Stimulated activated CD8-positive, alpha-beta memory T cell treated with anti-CD3 and anti-CD28 coated beads, Interleukin-4, amount 100 ng/mL, for 4 hours (primary cell): ENCODE measurements at places on chromosomes 4 and X.
A peak's percentile ranks its signal among the peaks of the same experiment; 100 is the strongest.

DNA sequence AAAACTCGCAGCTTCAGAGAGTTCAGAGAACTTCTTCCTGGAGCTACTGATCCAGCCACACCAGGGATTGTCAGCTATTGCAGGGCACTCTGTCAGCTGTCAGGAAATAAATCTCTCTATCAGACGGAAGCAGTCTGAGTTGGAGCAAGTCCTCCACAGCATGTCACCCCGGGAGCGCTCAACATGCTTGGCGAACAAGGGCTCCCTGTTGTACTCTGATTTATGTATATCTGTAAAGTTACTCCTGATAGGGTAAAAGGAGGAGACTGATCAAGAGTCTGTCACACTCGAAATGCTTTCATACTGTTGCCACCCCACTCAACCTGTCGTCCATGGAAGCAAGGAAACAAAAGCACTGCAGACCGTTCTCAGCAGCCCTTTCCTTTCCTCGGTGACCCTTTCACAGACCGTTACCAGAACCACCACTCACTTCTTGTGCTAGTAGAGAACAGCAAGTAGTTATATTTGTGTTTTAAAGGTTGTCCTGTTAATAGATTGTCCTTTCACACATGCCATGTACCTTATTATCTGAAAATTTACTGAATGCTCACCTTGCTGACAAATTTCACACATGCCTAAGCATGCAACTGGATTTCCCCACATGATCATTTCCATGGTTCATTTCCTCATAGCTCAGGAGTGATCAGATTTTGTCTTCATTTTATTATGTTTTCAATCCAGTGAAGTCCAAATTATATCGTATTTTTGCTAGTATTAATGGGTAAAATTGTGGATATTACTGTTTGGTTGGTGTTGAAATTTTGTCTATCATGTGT lies 2108.9 kb upstream of the TENM3 start:
- DNase-seq: no peak

- DNase-seq: no peak
Measured at GRCh38 chr4:145945431-145946155, 7.0 kb upstream of the ZNF827 start.

GRCh38 chrX:109848461-109849050 lies 115.5 kb upstream of the ACSL4 start:
- DNase-seq: no peak

- no peak for DNase-seq
Measured at GRCh38 chr4:968621-969394, 4.6 kb downstream of the DGKQ start.

- no peak for DNase-seq
Measured at GRCh38 chrX:69284491-69284890, 119.2 kb upstream of the PJA1 start.

GRCh38 chr4:19583827-19584569 lies 667.7 kb upstream of the SLIT2 start:
- no peak for DNase-seq

GRCh38 chr4:91924625-91925024 lies 379.1 kb upstream of the GRID2 start:
- DNase-seq: no peak

DNA sequence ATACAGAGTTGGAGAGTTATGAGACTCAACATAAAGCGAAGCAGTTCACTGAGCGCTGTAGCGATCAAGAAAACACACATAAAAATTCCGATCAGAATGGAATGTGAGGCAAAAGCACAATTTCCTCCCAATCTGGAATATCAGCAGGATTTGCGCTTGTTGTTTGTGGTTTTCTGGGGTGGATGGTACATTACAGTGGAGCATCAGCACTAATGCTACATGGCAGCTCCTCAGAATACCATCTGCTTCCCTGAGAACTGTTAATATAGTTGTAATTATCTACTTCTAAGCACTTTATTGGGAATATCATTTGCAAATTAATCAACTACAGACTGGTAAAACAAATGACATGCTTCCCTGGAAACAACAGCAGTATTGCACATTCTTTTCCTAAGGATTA lies 324.1 kb upstream of the PPARGC1A start:
- no peak for DNase-seq

GRCh38 chrX:49915361-49916222 lies 6.8 kb upstream of the CLCN5 start:
- peak; percentile 20 for DNase-seq

- DNase-seq: no peak
Measured at GRCh38 chr4:4855301-4856070, 4.0 kb upstream of the MSX1 start.

GRCh38 chrX:47558436-47558835 lies 2.6 kb upstream of the ARAF start:
- DNase-seq: no peak

- no peak for DNase-seq
Measured at GRCh38 chr4:99991741-99992140, 41.7 kb upstream of the H2AZ1 start.

GRCh38 chr4:40916880-40917279 lies 167.1 kb downstream of the NSUN7 start:
- no peak for DNase-seq

GRCh38 chr4:150402871-150403272 lies 179.1 kb upstream of the MAB21L2 start:
- DNase-seq: no peak

- DNase-seq: no peak
Measured at GRCh38 chrX:118723376-118723775, 4.0 kb upstream of the IL13RA1 start.

DNA sequence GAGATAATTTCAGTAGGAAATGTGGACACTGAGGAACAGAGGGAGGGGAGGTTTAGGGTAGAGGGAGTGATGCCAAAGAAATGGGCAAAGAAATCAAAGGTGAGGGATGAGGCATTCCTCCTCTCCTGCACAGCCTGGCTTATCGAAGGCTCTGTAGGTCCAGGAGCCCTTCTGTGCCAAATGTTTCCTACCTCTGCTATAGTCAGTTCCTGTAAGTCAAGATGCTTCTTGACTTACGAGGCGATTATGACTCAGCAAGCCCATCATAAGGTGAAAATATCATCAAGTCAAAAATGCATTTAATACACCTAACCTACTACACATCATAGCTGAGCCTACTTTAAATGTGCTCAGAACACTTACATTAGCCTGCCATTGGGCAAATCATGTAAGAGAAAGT lies 60.0 kb upstream of the ARHGAP24 start:
- no peak for DNase-seq

- DNase-seq: no peak
Measured at GRCh38 chrX:153867139-153867538, 18.8 kb downstream of the L1CAM start.

GRCh38 chrX:51852096-51852495 lies 41.3 kb upstream of the MAGED1 start:
- no peak for DNase-seq

- DNase-seq: no peak
Measured at GRCh38 chrX:14010566-14010965, 19.1 kb downstream of the GEMIN8 start.

GRCh38 chrX:133249266-133250058 lies 31.3 kb upstream of the TFDP3 start:
- DNase-seq: no peak

DNA sequence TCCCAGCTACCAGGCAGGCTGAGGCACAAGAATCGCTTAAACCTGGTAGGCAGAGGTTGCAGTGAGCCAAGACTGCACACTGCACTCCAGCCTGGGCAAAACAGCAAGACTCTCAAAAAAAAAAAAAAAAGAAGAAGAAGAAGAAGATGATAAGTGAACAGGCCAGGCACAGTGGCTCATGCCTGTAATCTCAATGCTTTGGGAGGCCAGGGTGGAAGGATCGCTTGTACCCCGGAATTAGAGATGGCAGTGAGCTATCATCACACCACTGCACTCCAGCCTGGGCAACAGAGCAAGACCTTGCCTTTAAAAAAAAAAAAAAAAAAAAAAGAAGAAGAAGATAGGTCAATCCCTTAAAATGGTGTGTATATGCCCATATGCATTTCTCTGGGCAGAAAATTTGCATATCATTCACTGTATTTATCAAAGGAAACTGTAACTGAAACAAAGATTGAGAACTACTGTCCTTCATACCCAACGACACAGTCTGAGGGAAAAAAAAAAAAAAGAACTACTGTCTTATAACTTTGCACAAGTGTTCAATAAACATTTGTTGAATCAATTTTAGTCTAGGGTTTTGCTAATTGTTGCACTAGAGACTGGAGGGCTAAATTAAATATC lies 2.3 kb downstream of the RFC1 start:
- no peak for DNase-seq

- no peak for DNase-seq
Measured at GRCh38 chrX:119325456-119325855, 73.7 kb upstream of the SLC25A43 start.

DNA sequence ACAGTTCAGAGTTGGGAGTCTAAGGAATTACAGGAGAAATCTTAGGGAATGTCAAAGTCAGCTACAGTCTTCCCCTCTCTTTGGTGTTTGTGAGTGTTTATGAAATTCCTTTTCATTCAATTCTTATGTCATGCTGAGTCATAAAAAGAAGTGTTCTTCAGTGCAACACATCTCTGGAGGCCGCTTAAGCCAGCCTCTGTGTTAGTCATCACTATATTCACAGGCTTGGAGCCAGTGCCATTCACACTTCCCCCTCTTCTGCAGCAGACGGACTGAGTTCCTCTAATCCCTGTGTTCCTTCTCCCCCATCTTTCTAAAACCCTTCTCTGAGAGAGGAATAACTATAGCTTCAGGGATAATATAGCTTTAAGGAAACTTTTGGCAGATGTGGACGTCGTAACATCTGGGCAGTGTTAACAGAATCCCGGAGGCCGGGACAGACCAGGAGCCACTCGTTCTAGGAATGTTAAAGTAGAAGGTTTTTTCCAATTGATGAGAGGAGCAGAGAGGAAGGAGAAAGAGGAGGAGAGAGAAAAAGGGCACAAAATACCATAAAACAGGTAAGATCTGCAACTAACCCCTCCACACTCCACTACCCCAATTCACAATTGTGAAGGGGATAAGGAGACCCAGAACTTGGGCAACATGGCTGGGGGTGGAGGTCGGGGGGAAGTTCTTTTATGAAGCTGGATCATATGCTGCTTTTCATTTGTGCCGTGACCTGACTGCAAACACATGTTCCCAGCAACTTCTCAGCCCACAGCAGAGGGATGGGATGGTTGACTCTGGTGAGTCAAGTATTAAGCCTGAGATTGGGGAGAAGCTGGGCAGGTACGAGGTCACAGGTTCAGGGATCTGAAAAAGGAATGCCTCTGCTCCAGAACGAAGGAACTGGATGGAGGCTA lies at the start of gene SRPX2:
SRPX2 (plus strand) TSS at position 244 of the 905 bp plus-strand sequence. CDS start 2,124 bp downstream, outside the sequence.
- no peak for DNase-seq

DNA sequence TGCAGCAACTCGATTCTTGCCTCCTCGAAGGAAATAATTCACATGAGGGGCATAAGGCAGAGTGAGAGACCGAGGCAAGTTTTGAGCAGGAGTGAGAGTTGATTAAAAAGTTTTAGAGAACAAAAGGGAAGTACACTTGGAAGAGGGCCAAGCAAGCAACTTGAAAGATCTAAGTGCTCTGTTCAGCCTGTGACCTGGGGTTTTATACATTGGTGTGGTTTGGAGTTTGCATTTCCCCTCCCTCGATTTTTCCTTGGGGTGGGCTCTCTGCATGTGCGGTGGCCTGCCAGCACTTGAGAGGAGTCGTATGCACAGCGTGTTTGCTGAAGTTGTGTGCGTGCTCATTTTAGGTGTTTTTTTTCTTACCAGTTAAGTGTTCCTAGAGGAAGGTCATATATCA lies 356.4 kb downstream of the KLHL4 start:
- DNase-seq: no peak

- DNase-seq: no peak
Measured at GRCh38 chrX:8741981-8742380, 10.0 kb upstream of the ANOS1 start.

GRCh38 chr4:37737466-37737865 lies 51.3 kb upstream of the RELL1 start:
- no peak for DNase-seq

DNA sequence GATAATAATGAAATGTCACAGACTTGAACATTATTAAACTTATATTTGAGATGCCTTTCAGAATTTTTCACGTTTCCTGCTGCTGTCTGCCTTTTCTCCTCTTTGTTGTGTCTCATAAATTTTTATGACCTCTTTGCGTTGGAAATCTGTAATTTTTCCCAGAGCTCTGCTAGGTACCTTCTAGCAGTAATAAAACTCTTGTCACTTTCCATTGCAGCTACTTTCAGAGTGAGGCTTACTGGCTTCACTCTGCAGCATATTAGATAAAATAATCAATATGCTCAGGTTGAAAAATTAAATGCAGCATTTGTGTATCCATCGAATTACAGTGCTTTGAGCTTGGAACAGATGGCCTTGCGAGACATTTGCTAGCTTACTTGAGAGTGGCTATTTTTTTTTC lies 689.0 kb downstream of the GRID2 start:
- DNase-seq: no peak

GRCh38 chrX:9724711-9725110 lies 40.9 kb downstream of the GPR143 start:
- no peak for DNase-seq

DNA sequence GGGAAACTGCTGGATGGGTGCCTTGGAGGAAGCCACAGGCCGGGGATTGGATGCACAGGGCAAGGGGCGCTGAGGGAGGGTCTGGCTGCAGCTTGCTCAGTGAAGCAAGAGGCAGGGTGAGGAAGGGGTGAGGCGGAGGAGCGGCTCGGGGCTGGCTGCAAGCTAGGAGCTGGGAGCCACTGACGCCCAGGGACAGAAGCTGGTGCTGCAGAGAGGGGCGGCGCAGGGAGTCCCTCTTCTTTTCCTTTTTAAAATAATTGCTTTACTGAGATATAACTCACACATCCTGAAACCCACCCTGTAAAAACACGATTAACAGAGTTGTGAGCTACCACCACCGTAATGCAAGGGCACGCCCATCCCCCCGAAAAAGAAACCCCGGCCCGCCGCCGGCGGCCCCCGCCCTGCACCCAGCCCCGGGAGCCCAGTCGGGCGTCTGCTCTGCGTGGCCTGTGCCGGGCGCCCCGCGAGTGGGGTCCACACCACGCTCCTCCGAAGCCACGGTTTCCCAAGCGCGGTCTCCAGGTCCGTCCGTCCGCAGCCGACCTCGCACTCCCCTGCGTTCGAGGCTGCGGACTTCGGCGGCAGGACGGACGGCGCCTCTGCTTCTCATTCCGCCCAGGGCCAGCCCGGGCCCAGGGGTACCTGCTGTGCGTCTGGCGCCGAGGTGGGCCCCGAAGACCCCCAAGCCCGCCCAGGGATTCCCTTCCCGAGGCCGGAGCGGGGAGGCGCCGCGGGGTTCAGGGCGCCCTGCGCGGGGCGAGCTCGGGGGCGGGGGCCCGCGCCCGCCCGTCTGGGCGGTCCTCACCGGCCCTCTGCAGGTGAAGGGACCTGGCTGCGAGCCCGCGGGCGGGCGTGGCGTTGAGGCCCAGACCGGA lies 866 bp upstream of the UVSSA start:
- DNase-seq: peak; percentile 9

GRCh38 chrX:26651755-26652154 lies 435.8 kb downstream of the MAGEB5 start:
- no peak for DNase-seq

GRCh38 chr4:145618210-145618931 lies 814 bp upstream of the MMAA start:
- no peak for DNase-seq

DNA sequence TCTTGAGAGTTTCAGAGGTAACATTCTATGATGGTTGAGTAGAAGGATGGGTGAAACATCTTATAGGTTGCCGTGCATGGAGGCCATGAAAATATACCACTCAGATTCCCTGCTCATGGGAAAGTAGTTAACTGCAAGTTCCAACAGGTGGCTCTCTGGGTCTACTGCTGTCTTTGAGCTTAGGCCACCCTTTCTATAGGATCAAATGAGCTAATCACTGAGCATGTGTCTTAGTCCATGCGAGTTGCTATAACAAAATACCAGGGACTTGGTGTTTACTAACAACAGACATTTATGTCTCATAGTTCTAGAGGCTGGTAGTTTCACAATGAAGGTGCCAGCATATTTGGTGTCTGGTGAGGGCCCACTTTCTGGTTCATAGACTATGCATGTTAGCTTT lies 144.8 kb upstream of the UNC5C start:
- no peak for DNase-seq
